ENCODE measurements at places on chromosomes 2 and 18.

- DNase-seq, result no peak
Observed at GRCh38 chr2:229620759-229621158, 93.6 kb downstream of the DNER start.

GRCh38 chr2:12318427-12319057, 398.2 kb upstream of the TRIB2 start:
- no peak for DNase-seq

DNA sequence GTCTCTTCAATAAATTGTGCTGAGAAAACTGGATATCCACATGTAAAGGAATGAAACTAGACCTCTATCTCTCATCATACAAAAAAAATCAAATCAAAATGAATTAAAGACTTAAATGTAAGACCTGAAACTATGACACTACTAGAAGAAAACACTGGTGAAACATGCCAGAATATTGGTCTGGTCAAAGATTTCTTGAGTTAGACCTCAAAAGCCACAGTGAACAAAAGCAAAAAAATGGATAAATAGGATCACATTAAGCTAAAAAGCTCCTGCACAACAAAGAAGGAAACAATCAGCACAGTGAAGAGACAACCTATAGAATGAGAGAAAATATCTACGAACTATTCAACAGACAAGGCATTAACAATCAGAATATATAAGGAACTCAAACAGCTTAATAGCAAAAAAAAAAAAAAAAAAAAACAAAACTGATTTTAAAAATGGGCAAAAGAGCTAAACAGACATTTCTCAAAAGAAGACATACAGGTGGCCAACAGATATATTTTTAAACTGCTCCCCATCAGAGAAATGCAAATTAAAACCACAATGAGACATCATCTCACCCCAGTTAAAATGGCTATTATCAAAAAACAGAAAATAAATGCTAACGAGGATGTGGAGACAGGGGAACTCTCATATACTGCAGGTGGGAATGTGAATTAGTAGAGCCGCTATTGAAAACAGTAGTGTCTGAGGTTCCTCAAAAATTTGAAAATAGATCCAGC, 66.3 kb downstream of the NCKAP1 start:
- DNase-seq, result no peak

DNA sequence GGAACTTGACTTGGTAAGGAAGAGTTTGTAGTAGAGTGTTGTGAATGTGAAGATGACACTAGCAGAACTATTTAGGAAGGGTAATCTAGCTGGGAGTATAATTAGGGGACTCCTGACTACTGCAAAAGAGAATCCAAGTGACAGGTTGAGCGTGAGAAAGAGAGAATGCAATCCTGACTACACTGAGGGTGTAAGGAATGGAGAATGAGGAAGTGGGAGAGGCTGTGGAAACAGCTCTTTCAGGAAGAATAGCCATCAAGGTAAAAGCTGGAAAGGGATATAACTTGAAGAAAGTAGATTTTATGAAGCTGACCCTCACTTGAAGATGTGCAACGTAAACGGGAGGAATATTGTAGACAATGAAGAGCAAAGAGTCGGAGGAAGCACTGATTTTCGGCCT, 41.1 kb upstream of the TTN start:
- no peak for DNase-seq

DNA sequence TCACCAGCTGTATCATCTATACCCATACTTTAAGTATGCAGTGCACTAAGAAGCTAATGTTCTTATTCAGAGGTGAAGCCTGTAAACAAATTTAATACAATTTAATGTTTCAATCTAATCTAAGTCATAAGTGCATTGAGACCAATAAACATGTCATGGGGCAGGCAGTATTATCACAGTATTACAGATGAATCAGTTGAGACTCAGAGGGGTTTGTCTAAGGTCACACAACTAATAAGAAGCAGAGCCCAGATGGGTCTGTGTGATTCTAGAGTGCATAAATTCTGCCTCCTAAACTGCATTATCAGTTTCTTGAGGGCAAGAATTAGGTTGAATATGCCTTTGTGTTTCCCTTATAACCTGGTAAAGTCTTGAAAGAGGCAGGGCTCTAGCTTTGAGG, 140.9 kb upstream of the RNF152 start:
- DNase-seq, result no peak

GRCh38 chr2:172273910-172274571, 153.3 kb upstream of the ITGA6 start:
- no peak for DNase-seq

- no peak for DNase-seq
Observed at GRCh38 chr2:184637781-184638180, 39.5 kb downstream of the ZNF804A start.

DNA sequence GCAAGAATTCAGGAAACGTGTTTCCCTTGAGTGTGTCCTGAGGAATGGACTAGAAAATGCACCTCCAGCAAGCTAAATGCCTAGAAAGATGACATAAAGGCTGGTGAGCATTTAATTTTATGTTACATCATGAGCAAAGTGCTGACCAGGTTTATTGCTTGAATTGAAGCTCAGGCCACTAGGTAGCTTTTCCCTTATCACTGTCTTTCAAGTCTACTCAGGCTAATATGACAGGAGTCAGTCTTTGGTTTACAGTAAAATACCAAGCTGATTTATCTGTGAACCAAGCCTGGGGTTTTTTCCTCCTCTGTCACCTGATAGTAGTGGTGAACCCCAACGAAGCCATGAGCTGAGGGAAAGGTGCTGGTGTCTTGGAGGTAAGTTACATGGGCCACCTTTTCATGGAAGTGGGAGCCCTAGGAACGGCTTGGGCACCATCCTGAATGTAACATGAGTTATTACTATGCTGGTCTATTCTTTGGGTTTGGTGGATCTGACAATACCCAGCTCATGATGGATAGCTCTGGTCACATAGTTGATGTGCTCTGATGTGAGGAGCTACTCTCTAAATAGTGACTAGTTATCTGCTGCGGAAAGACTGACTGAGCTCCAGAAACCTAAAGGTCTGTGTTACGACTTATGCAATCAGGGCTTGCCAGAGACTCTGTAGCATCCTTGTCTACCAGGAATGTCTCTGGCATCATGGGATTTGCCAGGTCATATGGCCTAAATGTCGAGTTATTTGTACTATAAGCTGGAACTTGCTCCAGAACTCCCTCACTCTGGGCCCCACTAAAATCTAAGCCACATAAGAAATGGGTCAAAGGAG, 39.8 kb downstream of the NUP35 start:
- DNase-seq, result no peak

DNA sequence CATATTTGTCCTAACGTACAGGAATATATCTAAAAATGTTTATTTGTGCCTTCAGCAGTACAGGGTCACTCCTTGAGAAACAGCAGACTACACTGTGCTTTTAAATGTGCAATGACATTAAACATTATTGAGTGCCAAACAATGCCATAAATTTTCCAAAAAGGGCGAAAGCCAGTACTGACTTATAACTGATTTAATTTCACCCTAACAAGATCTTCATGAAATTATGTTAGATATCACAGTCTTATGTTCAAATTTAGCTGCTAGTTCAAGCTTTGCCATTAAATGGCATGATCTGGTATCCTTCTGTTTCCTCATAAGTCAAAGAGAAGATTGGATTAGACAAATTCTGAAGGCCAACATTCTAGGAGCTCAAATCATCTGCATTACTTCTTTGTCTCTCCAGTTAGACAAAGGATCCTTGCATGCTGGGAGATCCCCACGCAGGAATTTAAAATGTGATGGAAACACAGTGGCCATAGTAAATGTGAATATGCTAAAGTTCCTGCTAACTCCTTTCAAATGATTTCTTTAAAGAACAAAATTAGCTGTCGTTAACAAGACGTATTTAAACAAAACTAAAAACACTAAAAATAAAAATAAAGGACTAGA, 129.3 kb upstream of the STON1 start:
- no peak for DNase-seq

GRCh38 chr2:10844097-10844496, 31.5 kb upstream of the PDIA6 start:
- no peak for DNase-seq

- no peak for DNase-seq
Observed at GRCh38 chr18:78242254-78242643, 737.4 kb upstream of the SALL3 start.

DNA sequence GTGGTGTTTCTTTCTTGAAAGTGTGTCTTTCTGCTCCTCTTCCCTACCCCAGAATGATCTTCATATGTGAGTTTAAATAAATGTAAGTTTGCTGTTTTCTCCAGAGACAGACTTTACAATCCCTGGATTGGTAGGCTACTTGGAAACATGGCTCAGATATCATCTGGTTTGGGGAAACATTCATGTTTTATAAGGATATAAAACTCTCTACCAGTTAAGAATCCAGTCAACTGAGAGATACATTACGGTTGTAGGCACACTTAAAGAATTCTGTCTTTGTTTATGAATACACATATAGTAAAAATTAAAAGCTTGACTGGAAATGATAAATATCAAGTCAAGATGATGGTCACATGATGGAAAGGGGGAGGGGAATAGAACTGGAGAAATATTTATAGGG, 739.3 kb downstream of the SLC4A3 start:
- no peak for DNase-seq

GRCh38 chr2:66704786-66705185, 269.9 kb downstream of the MEIS1 start:
- DNase-seq, result no peak

DNA sequence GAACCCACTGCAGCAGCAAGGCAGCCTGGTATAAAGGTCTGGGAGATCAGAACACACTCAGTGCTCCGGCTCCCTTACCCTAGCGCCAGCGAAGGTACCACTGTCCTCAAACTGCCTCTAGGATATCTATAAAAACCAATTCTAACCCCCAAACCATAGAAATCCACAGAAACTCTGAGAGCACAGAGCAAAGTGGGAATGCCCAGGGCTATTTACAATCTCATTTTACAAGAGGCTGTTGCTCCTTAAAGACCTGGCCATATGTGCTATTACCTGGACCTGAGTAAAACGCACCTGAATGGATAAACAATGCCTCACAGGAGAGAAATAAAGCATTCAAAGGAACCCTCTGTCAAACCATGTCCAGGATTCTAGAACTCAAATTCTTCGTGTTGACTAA, 4.3 kb downstream of the STK39 start:
- no peak for DNase-seq

DNA sequence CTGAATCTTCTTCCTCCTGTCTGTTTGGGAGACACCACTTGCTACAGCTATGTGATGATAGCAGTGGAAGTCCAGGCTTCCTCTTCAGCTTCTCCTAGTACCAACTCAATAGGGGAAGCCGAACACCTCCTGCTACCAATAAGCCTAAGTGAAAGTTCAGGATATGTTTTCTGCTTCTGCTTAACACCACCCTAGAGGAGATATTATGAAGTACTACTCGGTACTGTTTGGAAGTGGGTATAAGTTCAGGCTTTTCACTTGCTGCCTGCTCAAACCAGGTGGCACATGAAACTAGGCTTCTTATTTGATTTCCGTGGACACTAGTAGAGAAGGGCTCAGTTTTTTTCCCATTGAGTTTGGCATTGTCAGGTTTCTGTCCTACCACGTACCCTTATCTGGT, 99.8 kb downstream of the PTPN4 start:
- no peak for DNase-seq

DNA sequence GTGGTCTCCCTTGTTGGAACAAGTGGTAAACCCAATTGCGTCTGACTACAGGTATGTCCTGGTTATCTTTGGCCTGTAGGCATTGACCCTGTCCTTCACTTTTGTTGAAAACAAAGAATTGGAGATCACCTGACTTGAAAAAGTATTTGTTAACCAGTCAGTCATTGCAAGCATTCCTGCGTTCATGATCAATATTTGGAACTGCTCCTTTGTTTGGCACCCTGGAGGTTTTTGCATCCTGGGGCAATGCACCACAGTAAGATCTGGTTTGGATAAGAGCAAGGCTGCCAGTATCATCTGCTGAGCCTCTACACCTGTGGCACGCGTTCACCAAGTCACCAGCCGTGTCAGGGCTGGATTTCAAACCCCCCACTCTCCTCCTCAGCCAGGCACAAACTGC, 115.7 kb downstream of the DNAH6 start:
- no peak for DNase-seq

Data from neuronal stem cell (in vitro differentiated cells).